ENCODE measurements at places on chromosomes 1 and 21.

DNA sequence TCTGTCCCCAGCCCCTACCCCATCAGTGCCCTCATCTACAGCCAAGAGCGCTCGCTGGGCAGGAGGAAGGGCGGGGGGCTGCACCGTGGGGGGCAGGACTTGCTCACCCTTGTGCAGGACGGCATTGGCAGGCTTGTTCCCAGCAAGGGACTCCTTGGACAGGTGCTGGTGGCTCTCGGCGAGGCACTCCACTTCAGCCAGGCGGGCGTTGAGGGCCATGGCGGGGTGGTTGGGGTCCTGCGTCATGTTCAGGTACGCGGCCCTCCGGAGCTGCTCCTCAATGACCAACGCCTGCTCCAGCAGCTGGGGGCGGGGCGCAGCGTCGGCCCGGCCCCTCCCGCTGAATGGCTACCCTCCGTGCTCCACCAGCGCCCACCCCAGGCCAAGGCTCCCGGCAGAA, 64.0 kb downstream of the KCNAB2 start:
- peak; percentile 69 for DNase-seq

DNA sequence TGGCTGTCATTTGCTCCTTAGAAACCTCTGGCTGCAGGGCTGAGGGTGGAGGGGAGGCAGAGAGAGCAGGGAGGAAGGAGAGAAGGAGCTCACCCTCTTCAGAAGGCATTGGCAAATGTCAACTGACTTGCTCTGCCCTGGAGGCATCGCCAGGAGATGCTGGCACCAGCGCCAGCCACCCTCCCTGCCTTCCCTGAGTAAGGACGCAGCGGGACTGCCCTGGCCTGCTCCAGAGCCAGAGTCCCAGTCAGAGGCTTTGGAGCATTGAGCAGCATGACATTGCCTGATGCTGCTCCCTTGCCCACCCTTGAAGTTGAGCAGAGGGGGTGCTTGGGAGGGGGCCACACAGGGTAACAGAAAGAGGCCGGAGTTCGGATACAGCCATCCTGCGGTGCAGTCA, 62.3 kb downstream of the DISP3 start:
- no peak for DNase-seq

GRCh38 chr1:10867138-10867721, 70.8 kb upstream of the CASZ1 start:
- peak; percentile 85 for DNase-seq

GRCh38 chr1:30977105-30977504, 68.5 kb upstream of the SDC3 start:
- DNase-seq = no peak

DNA sequence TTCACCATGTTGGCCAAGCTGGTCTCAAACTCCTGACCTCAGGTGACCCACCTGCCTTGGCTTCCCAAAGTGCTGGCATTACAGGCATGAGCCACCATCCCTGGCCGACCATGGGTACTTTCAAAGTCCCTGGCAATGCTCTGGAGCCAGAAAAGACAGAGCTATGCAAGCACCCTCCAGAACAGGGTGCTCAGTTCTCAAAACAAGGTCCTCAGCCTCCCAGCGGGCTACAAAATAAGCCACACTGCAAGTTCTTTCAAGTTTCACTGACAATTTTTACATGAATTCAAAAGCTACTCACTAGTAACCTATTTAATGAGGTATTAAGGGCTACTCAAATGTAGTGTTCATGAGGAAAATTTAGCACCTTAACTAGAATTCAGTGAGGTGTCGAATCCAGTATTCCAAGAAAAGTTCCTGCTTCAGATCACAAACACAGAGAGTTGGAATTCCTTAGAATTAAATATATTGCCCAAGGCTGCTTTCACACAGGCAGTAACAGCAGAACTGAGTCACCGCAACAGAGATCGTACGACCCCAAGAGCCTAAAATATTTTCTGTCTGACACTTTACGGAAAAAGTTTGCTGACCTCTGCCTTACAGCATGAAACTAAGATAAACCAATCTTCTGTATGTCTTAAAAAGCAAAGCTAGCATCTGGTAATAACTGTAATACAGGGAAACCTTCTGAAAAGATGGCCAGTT, 60.7 kb downstream of the HSF2BP start:
- DNase-seq = no peak

GRCh38 chr1:57727121-57727520, 303.3 kb upstream of the DAB1 start:
- DNase-seq = no peak

DNA sequence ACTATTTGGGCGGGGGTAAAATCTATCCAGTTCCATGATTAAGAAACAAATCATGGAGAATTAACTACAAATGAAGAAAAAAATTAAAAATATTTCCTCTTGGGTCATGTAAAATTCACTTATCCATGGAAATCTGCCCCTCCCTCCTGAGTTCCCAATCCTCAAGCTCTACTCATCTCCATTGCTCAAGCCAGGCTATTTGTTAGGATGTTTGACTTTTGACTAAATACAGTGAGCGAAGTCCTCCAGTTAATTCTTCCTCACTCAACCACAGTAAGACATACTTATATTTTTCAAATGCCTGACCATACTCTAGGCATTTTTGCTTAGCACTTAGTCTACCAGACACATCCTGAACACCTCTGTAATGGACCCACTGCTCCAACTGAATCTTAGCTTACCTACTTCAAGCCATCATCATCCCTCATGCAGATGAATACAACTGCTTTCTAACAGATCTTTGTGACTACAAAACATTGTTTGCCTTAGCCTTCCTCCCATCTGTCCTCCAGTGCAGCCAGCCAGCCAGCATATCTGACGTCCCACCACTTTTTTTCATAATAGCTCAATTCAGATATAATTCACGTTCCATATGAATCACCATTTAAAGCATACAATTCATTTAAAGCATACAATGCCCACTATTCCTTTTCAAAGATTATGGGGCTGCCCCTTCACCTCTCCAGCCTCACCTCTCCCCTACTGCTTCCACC, 154.2 kb downstream of the RERE start:
- no peak for DNase-seq

DNA sequence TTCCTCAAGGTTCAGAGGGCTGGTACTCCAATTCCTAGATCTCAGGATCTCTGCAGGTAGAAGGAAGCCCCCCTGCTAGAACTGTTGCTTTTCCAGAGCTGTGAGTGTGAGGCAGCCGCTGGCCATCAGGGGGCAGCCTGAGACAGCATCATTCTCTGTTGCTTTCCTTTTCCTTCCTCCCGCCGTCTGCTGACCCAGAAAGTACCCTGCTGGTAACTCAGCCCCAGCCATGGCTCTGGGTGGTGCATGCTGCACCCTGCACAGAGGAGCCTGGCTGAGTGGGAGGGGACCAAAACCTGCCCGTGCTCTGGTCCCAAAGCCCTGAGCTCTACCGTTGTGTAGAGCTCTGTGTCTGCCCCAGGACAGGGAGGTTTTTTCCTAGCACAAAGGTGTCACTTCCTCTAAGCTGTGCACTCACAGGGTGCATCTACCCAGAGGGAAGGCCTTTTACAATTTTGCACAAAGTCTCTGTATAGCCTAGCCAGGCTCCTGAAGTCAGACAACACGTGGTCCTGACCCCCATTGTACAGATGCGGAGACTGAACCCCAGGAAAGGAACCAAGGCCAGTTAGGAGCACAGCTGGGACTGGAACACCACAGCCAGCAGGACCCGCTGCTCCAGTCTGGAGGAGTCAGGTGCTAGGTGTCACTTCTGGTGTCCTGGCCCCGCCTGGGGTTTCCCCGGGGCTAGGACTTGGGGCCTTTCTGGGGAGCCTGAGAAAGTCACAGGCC, 5.6 kb upstream of the FAM131C start:
- peak; percentile 86 for DNase-seq

DNA sequence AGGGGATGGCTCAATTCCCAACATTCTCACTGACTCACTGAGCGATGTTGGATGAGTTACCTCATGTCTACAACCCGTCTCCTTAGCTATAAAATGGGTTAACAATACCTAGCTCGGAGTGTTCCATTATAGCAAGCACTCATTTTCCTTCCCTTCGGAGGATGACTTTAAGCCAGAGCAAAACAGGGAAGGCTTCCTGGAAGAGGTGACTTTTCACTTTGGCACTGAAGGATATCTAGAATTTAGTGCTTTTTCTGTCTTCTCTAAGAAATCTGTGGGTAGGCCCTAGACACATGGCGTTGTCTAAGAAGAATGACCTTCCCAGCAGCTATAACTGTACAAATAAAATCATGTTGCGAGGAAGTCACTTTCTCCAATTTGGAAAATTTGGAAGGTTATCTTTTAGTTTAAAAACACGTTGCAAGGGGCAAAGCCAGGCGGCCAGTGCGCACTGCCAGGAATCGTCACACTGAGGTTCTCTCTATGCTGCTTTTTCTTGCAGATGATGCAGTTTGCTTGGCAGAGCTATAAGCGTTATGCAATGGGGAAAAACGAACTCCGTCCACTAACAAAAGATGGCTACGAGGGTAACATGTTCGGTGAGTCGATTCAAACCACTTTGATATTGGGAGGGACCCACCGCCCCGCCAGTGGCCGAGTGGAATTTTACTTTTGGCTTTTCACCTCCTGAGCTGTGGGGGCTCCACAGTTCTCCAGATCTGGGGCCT, 69.5 kb downstream of the MAN1C1 start:
- peak; percentile 16 for DNase-seq

DNA sequence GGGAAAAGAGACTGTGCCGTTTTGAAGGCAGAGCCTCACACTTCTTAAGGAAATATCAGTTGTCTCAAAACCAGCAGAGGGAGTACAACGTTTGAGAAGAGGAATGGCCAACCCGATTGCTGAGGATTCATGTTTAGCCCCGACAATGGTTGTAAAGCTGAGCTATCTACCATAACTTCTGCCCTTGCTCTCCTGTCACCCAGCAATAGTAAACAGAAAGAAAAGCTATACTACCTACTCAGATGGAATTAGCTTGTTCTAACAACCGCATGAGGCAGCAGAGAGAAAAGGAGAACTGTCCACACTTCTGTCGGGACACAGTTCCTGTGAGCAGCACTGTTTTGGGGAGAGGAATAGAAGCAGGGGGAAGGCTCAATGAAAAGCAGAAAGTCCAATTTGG, 91.2 kb downstream of the SLC45A1 start:
- no peak for DNase-seq

DNA sequence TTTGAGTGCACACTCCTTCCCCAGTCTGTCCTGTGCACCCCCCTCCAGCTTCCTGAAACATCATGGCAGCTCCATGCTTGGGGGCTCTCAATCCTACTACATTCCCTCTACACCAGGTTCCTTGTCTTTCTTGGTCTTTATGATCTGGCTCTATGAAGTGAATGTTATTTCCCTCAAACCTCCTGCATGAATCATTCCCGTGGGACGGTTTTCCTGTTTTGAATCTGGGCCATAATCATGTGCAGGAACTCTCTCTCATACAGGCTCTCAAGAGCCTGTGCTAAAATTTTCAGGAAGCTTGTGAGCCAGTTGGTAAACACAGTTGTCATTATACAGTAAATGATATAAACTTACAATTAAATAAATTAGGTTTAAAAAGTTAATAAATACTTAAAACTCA, 89.8 kb upstream of the KCNE2 start:
- no peak for DNase-seq

DNA sequence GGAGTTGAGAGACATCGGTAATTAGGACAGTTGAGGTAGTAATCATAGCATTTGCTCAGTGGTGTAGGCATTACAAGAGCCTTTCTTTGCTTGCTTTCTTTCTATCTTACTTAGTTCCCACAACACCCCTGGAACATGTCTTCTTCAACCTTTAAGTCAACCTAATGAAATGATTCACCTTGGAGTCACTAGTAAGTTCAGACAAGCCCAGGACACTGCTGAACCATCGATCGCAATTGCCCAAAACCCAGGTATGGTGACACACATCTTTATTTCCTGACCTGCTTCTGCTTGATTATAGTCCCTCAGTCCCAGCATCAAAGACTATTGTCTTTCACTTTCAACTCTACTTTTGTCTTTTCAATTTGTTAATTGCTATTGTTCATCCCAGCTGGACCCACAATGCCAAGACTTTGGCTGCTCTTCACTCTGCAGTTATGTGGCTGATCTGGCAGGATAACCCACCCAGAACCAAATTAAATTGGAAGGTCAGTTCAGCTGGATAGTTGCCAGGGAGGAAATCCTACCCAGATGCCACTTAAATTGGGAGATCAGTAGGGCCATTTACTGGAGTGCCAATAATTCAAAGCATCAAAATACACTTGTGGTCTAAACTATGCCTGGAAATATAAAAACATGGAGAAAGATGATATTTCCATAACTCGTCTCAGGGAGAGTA, 272.9 kb downstream of the RWDD3 start:
- DNase-seq = no peak

DNA sequence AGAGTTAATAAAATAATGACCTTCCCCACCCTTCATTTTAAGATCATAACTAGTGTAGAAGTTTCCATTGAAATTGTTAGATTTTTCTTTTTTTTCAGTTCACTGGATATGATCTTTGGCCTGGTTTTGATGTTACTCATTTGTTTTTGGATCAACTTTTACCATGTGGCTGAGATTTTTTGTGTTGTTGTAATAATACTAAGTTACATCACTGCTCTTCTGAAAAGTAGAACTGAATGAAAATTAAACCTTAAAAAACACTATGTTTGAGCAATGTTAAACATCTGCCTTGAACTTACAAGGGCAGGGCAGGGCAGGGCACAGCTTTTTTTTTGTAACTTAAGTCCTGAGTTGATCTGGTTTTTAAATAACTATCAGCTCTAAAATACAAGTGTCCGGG, 204.8 kb upstream of the ADAMTS5 start:
- no peak for DNase-seq

GRCh38 chr1:164183854-164184635, 374.9 kb upstream of the PBX1 start:
- no peak for DNase-seq

GRCh38 chr21:42652527-42653230, 742 bp upstream of the PDE9A start:
- peak; percentile 85 for DNase-seq
